Muscle of leg (tissue), 16 donors: ENCODE measurements at places on chromosomes 4 and X. TPM values are rescaled to one million over a fixed set of nuclear protein-coding genes. Genes with fewer than 3 reads are reported as not detected.

KLHL2 gene
- 7.3 TPM for total RNA-seq

EREG gene
- under 0.01 TPM for total RNA-seq

NKX6-1 gene
- not detected for total RNA-seq

ARX gene
- 1.4 TPM for total RNA-seq

HSD17B13 gene
- total RNA-seq: 0.22 TPM

AFM gene
- total RNA-seq: not detected

TLR8 gene
- 0.44 TPM for total RNA-seq

ASB5 gene
- 94.7 TPM for total RNA-seq

MSX1 gene
- 1.5 TPM for total RNA-seq

FBXL5 gene
- total RNA-seq: 80.5 TPM

H2BW2 gene
- not detected for total RNA-seq

ZNF711 gene
- 20.7 TPM for total RNA-seq

RTL3 gene
- 1.3 TPM for total RNA-seq

STK26 gene
- total RNA-seq: 65.7 TPM

NXF2 gene
- total RNA-seq: not detected

CT83 gene
- total RNA-seq: not detected

SRPX gene
- total RNA-seq: 47.4 TPM

SUV39H1 gene
- total RNA-seq: 3.1 TPM

DNAAF6 gene
- not detected for total RNA-seq

TKTL2 gene
- total RNA-seq: not detected

UNC5C gene
- 0.75 TPM for total RNA-seq

PITX2 gene
- total RNA-seq: 23.4 TPM

GYPA gene
- total RNA-seq: 5.2 TPM

PHKA1 gene
- 2.7 TPM for total RNA-seq

IL3RA gene
- total RNA-seq: 7.8 TPM
